Cortex of kidney (tissue), 1 donor: ENCODE measurements at places on chromosomes 12 and 14.

DNA sequence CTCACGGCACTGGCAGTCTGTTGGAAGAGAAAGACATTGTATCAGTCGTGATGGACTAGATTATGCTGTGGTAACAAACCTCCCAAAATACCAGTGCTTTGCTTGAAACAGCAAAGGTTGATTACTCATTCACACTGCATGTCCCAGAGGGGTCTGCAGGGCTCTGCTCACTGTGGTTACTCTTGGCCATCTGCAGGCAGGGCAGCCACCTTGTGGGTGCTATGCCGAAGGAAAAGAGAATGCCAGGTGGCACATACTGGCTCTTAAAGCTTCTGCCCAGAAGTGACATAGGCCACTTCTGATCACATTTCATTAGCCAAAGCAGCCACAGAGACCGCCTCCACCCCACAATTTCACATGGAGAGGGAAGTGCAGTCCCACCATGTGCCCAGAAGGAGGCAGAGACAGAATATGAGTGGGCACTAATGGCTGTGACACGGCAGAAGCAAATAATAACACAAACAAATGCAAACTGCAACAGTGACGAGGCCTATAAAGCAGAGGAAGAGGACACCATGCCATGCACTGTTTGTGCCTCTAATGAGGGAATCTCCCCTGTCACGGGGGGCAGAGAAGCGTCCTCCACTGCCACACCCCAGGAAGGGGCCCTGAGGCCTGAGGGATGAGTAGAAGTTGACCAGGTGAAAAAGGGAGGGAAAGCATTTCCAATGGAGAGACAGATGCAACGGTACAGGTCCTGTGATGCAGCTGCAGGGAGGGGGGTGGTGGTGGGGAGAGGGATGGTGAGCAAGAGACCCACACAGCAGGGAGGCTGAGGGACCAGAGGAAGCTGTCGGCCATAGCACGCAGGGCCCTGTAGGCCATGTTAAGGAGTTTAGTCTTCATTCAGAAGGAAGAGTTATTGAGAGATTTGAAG lies 51.7 kb upstream of the KICS2 start:
- DNase-seq: no peak

- DNase-seq: no peak
Observed at GRCh38 chr14:74618078-74618952, 6.3 kb upstream of the LTBP2 start.

DNA sequence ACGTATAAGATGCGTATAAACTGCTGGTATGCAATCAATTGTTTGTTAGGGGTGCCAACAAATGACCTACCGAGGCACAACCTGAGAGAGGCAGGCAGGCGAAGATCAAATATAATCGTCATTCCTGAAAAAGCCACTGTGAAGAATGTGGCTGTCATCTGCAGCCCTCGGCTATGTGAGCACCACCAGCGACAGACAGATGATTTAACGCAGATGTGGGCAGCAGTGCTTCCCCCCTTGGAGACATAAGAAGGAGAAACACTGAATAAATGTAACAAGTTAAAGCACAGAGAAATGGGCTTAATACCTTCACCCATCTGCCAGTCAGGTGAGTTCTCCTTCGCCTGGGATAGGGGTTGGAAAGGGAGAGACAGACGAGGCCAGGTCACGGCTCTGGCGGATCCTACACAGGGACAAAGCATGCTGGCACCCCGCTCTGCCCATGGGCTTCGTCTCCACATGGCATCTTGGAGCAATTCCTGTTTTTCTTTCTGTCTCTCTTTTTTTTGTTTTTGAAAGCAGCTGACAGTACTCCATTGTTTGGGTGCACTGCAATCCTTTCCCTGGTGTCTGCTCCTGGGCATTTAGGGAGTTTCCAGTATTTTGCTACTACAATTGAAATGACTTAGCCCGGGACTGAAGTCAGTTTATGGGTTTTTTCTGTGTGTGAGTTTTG lies 28.1 kb downstream of the TNFAIP2 start:
- no peak for DNase-seq

GRCh38 chr12:122123051-122123760 lies 44.6 kb downstream of the MLXIP start:
- DNase-seq: no peak

DNA sequence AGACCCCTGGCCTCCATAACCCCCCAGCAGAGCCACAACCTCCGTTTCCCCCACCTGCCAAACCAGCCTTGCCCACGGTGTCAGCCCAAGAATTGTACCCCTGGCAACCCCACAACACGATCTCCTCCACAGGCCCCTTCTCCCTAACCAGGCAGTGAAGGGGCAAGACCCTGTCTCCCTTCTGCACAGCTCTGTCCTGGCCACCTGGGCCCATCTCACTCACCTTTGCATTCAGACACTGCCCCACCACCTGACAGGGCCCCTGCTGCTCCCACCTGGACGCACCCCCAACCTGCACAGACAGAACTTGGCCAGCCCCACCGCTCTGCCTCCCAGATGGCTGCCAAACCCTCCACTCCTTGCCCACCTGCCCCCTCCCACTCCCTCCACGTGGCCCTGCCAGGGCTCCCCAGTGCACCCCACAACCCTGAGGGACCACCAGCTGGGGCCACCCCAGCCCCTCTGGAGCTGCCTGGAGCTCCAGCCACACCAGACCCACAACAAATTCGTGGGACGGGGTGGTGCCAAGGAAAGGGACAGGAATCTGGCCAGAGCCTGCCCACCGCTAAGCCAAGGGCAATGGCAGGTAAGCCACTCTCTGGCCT lies 11.8 kb downstream of the AHNAK2 start:
- DNase-seq: no peak

DNA sequence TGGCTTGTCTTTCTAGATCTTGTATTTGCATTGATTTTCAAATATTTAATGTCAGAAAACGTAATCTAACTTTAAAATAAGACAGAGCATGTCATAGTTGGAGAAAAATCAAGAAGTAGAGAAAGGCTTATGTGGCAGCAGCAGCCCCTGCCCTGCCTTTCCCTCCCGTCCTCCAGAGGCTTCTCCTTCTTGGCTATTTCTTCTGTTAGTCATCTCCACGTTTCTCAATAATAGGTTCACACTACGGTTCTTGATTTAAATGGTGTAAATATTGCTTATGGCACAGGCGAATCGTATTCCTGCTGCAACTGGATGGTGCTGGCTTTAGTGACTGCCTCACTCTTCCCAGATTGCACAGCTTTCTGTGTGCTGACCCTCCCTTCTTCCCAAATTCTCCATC lies 42.8 kb downstream of the SLC8B1 start:
- no peak for DNase-seq

GRCh38 chr12:104583301-104583700 lies 126.6 kb downstream of the CHST11 start:
- no peak for DNase-seq

DNA sequence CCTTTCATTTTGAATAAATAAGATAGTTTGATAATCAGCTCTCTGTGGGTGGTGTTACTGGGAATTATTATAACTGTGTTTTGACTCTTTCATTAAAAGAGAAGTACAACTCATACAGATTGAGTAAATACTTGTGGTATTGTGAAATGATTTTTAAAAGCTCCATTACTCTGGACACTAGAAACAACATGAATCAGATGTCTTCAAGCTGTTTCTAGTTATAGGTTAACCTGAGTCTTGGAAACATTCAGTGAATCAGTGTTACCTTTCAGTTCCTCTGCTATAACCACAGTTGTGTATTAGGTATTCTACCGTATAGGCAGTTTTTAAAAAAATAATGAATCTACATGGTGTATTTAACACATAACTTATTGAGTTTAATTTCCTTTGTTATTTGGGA lies 128.4 kb upstream of the SSTR1 start:
- no peak for DNase-seq

GRCh38 chr12:54058128-54058768 lies 4.6 kb downstream of the HOXC4 start:
- DNase-seq: no peak

GRCh38 chr14:73747379-73748211 lies 33.4 kb upstream of the PNMA1 start:
- no peak for DNase-seq

DNA sequence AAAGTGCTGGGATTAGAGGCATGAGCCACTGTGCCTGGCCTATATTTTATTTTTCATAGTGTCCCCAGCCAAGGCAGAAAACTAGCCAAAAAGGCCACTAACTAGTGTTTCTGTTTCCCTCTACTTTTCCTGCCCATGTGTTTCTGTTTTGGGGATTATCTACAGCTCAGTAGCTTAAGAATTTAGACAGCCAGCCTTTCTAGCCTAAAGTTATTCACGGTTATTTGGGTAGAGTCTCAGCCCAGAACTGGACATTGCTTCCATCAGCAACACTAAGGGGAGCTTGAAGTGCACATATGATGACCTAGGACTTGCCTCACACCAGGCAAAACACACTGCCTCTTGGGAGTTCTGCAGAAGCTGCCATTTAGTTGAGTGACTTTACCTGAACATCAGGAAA lies 17.9 kb downstream of the PROX2 start:
- no peak for DNase-seq

DNA sequence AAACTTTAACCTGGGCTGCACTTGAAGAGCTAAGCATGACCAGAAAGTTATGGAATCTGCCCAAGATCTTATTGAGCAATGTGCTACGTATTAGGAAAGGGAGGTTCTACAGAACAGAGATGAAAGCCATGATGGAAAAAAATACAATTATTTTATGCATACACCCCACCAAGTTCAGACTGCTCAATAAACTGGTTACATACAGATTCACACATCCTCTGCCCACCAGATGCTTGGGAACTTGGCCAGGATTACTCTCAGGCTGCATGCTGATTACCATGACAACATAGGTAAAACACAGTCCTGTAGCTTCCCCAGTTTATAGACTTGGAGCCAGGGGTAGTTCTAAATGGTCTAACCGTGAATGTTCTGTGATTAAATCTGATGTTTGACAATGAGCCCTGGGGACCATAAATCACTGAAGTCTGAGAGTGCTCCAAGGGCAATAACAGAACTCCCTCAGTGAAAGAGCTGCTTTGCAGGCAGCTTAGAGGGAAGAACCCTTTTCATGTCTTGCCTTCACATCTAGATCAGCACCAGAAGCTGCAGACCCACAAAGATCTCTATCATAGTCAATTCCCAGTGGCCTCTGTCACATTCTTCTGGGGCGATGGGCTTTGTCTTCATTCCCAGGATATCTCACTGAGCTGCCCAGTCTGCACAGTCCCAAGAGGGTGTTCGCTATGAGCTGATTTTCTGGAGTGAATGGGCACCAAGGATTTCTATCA lies 232.2 kb downstream of the EMP1 start:
- DNase-seq: no peak

DNA sequence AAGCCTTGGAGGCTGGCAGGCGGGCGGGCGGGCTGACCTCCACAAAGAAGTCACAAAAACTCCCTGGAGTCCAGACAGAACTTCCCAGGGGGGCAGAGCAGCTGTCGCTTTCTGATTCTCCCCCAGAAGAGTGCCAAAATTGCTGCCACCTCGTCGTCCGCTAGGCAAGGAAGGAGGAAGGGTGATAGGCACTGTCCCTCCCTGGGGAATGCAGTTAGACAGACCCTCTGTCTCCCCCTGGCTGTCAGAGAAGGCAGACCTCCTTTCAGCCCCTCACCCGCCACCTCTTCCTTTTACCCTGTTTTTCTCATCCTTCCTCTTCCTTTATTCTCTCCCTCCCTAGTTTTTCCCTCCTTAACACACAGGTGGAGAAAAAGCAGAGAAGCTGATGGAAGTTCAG lies 18.7 kb downstream of the GRIN2B start:
- DNase-seq: no peak

DNA sequence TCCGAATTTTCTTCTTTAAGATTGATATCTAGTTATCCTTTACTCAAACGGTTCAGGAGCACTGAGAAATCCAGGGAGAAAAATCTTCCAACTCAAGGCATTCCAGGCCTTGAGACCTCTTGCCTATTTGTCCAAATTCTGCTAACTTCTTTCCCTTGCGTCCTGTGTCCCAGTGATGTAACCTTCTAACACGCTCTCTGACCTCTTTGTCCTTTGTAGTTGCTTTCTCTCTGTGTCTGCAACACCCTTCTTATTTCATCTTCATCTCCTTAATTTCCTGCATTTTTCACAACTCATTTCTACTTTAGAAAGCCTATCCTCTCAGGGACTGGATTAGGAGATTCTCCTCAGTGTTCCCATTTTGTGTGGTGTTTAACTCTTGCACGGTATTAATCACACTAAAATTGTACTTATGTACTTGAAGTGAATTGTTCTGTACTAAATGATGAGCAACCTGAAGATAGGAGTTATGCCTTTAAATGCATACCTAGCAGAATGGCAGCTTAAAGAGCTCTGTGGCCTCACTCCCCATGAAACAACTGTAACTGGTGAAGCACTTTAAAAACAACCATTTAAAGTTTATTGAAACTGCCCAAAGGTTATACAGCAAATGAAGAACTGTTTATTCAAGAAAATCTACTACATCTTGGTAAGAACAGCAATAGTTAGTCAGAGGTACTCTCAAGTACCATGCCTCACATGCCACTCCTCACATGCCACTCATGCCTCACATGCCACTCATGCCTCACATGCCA lies 7.4 kb upstream of the SNAPC1 start:
- DNase-seq: no peak

DNA sequence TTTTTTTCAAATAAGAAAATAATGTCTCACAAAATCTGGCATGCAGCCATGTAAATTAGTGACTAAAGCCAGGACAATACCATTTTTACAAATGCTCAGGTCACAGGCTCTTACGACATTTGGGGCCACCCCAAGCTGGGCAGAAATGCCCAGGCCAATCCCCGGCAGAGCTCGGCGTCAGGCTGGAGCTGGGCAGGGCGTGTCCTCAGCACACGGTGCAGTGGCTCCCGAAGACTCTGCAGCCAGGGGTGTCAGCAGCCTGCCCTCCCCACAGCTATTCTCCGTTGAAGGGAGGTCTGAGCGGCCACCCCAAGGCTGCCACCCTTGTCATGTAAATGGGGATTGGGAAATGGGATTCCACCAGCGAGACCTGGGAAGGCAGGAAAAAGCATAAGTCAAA lies 158.6 kb downstream of the DICER1 start:
- DNase-seq: no peak

DNA sequence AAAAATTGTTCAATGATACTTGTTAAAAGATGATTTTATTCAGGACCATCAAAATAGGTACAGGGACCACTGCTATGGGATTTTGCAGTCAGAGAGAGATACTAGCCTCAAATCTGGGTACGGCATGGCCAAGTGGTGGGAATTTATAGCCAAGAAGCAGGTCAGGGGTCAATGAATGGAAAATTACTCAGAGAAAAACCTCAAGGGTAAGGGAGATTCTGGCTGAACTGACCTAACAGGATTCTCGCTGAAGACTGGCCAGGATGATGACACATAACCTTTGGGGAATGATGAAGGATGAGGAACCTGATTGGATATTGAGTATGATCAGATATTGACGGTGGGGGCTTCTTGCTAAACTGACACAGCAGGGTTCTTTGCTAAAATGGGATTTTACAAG lies 32.7 kb downstream of the DEPDC4 start:
- DNase-seq: no peak

- no peak for DNase-seq
Observed at GRCh38 chr14:68794851-68795596, 2.2 kb upstream of the ZFP36L1 start.
